Bronchial epithelial cell (primary cell): ENCODE measurements at places on chromosomes 6 and 20. TPM values are rescaled to one million over a fixed set of nuclear protein-coding genes. Genes with fewer than 3 reads are reported as not detected.

PNLDC1 gene
- total RNA-seq, result 0.13 and 0.26 TPM in 2 replicates

CGAS gene
- total RNA-seq, result 3.6 and 3.9 TPM in 2 replicates

PGC gene
- total RNA-seq, result not detected in 2 replicates

NFATC2 gene
- total RNA-seq, result under 0.01 TPM in 1 of 2 replicates, not detected in the other

KCNQ5 gene
- 0.38 and 2.1 TPM in 2 replicates for total RNA-seq

GHRH gene
- total RNA-seq, result not detected in 2 replicates

HLA-DMA gene
- total RNA-seq, result 0.26 and 2.8 TPM in 2 replicates

SYCP2 gene
- total RNA-seq, result 0.26 and 0.51 TPM in 2 replicates

DNA sequence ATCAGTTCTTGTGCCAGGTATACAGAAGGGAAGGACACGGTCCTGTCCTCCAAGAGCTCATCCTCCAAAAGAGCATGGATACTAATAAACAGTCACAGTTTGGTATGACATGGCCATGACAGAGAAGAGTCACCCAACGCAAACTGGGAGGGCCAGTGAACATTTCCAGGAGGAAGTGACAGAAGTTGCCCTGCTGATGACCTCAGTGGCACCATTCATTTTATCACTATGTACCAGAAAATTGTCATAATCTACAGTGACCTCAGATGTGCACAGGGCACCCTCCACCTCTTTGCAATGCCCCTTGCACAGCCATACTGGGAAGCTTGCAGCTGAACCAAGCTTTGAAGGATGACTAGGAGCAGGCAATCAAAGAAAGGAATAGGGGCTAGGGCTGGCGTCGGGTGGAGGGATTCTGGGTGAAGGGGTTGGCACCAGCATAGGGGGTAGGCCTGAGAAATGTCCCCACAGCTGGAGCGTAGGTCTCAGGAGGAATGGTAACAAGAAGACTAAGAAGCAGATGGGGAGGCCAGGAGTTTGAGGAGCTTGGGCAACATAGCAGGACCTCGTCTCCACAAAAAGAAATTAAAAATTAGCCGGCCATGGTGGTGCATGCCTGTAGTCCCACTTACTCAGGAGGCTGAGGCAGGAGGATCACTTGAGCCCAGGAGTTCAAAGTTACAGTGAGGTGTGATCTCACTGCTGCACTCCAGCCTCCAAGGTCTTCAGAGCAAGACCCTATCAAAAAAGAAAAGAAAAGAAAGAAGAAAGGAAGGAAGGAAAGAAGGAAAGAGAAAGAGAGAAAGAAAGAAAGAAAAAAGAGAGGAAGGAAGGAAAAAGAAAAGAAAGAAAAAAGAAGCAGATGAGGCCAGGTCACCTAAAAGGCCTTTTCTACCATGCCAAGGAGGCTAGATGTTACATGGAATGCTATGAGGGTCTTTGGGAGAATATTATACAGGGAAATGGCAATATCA is 65.3 kb upstream of the SNX9 start:
- no peak for DNase-seq

GRCh38 chr6:129287231-129288177 is 404.6 kb downstream of the LAMA2 start:
- DNase-seq, result no peak

DNA sequence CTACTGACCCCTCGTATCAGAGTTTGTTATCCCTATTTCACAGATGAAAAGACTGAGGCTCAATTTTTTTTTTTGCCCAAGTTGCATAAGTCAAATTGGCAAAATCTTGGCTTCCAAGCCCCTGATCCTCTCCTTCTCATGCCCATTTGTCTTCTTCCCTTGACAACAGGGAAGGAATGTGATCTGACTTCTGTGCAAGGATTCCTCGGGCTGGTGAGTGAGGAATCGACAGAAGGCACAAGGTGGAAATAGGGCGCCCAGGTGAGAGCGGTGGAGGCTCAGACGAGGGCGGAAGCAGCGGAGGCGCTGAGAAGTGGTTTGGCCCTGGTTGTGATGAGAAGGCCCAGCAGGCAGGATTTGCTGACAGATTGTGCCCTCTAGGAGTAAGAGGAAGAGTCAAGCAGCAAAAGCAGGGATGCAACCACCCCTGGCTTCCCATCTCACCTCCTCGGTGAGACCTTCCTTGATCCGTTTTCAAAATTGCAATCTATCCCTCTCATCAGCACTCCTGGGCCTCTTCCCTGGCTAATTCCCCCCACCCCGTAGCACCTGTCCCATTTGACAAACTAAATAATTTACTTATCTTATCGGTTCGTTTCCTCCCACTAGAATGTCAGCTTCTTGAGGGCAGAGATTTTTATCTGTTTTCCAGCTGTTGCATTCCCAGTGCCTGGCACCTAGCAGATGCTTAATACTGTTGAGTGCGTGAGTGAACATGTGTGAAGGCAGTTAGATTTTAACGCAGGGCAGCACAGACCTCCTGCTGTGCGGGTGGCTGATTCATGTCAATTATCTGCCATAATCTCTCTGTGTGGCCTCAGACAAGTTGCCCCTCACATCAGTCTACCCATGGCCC is 3.7 kb upstream of the SIRPA start:
- no peak for DNase-seq

GRCh38 chr20:51525241-51526105 is 17.0 kb downstream of the NFATC2 start:
- DNase-seq, result peak; percentile 18

DNA sequence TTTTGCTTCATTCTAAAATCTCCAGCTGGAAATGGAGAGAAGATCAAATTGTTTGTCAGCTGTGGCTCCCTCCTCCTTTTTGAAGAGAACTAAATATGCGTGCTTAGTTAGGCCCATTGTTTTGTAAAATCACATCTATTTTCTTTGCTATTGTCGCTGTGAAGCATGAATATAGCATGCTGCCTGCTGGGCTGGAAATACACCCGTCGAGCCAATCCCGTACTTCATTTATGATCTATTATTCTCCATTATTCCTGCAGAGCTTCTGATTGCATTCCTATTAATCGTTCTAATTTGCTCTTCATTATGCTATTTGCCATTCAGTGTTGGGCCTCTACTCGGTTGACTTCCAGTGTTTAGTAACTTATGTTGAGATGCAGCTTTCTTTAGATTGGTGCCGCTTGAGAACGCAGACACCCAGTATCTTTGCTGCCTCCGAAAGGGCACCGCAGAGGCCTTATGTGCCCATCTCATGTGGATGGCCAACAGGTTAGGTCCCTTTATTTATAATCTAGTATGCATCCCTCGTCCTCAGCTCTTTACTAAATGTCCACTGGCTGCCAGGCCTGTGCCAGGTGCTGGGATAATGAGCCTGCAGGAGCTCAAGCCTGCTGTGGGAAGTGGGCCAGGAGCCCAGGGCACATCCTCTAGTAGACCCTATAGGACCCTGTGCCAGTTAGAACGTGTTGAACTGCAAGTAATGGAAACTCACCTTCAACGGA is 45.6 kb downstream of the FAM50B start:
- DNase-seq, result no peak

- DNase-seq, result peak; percentile 18
Measured at GRCh38 chr6:122623279-122623678, 13.1 kb downstream of the PKIB start.

DNA sequence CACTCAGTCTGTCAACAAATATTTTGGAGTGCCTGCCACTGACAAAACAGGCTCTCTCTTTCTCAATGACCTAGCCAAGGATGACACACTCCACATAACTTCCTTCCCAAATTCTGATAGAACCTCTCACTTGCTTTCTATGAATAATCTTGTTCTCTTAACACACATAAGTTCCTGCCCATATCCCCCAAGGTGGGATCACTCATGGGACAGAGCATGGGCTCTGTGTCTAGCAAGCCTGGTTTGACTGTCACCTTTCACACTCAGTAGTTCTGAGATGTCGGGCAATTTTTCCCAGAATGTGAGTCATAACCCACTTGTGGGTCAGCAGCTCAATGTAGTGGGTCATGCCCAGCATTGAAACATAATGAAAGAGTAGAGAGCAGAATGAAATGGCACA is 78.1 kb downstream of the LRFN2 start:
- no peak for DNase-seq

GRCh38 chr6:167272151-167272550 is 19.0 kb upstream of the UNC93A start:
- no peak for DNase-seq

GRCh38 chr6:105058316-105058715 is 101.4 kb downstream of the LIN28B start:
- no peak for DNase-seq

DNA sequence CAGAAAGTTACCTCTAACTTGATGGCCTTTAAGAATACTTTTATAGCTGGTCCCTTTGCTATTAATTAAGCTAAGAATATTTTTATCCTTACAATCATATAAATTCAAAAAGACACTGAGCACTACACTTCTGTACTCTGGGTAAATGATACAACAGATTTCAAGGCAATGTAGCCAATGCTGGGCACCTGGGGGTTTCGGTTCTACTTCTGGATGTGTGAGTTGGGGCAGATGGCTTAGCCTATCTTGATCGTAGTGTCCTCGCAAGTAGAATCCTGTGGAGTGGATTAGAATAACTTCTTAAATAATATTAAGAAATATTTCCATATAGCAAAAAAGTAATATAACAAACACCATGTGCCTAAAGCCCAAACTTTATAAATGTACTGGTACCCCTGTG is 96.9 kb upstream of the NT5E start:
- no peak for DNase-seq

DNA sequence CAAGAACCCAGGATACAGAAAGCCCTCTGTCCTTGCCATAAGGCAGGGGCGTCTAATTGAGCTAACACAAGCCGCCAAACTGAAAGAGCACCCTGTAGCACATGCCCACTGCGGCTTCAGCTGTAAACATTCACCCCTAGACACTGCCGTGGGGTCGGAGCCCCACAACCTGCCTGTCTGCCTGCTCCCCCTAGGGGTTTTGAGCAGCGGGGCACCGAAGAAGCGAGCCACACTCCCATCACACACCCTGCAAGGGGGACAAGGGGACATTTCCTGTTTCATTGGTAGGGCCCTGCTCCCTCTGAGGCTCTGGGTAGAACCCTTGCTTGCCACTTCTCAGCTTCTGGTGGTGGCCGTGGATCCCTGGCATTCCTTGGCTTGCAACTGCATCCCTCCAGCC is 45.2 kb upstream of the BCLAF1 start:
- no peak for DNase-seq

DNA sequence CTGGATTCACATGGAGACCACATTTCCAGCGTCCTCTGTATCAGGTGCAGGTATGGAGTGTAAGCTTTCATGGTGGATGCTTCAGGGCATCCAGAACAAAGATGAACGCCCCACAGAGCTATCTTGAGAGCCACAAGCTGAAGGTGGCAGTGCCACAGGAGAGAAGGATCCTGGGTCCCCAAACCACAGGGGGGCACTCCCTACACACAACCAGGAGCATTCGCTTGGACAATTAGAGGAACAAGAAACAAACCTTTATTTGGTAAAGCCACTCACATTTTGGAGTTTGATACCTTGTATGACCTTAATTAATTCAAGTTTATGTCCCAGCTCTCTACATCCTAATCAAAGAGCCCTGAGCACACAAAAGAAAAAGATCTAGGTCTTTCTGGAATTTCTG is 406.3 kb downstream of the PREX1 start:
- no peak for DNase-seq

DNA sequence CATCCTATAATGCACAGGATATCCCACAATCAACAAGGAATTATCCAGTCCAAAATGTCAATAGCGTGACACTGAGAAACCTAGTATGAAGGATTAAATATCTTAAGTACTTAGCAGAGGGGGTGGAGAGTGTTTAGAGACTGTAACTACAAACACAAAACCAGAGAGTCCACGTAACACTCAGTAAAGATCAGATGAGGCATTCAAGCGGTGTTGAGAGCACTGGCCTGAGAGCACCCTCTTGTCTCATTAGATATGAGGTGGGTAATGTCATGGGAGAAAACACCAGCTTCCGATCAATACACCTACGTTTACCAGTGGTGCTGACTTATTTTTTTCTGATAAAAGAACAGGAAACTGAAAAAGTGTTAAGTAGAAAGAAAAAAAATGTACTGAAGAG is 2.3 kb downstream of the FAM184A start:
- no peak for DNase-seq

GRCh38 chr20:46814366-46815232 is 80.0 kb upstream of the EYA2 start:
- DNase-seq, result peak; percentile 96

DNA sequence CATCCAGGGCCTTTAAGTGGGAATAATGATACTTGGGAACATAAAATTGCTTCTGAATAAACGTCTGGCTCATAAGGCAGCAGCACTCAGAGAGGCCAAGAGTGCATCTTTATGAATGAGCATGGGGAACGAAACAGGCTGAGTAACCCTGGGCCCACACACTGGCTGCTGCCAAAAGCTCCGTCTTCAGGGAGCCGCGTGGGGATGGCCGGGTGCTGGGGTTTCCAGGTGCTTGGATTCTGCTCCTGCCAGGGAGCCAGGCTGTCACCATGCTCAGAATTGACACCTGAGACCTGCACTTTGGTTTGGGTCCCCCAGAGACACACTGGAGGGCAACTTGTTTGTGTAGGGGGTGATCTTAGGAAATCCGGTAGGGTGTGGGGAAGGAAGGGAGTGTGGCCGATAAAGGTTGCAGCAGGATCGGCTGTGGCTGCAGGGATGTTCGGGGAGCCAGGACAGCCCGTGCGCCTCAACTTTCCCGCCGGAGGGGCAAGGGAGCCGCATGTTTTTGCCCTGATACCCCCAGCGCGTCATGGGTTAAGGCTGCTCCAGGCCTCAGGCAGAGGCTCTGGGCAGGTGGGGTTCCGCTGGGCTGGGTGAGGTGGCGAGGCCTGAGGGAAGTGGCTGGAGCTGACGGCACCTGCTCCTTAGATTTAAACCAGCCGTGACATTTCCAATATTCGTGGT is 101.8 kb downstream of the YTHDF1 start:
- no peak for DNase-seq

- DNase-seq, result no peak
Measured at GRCh38 chr6:99011151-99011550, 63.4 kb upstream of the FBXL4 start.

- no peak for DNase-seq
Measured at GRCh38 chr20:6599876-6600735, 167.4 kb upstream of the BMP2 start.

DNA sequence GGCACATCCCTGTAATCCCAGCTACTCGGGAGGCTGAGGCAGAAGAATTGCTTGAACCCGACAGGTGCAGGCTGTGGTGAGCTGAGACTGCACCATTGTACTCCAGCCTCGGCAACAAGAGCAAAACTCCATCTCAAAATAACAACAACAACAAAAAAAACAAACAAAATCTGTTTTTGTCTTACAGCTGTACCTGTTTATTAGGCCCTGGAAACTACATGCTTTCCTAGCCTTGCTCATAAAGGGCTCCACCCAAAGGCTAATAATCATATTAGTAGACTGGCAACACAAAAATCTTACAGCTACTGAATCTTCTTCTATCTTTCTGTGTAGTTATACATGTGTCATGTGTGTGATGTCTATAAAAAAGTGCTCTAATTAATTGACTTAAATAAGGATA is 503.9 kb upstream of the EYS start:
- DNase-seq, result no peak

- DNase-seq, result no peak
Measured at GRCh38 chr20:10007747-10008146, 27.0 kb upstream of the ANKEF1 start.

GRCh38 chr6:80126657-80127345 is 20.3 kb downstream of the BCKDHB start:
- no peak for DNase-seq
